ENCODE measurements at places on chromosomes 16 and 17.

- no peak for DNase-seq
These were observed 443 bp downstream of the CSNK2A2 start for GRCh38 chr16:58197314-58198012.

DNA sequence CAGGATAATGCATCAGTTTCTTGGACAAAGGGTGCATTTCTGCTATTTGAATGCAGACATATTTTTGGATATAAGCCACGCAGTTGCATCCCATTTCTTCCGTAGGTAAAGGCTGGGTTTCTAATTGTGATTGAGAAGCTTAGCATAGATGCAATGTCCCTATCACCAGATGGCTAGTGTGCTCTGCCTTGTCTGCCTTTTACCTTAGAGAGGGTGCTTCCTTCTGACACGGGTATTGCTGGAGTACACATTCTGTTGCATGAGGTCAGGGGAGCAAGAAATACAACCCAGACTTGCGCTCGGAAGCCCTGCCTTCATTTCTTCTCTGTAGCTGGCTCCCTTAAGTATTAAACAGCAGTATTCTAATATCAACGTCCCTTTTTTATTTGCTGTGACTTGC, 337.4 kb downstream of the WWOX start:
- no peak for DNase-seq

GRCh38 chr16:50153596-50154419, 702 bp downstream of the TENT4B start:
- DNase-seq, result peak; percentile 36

DNA sequence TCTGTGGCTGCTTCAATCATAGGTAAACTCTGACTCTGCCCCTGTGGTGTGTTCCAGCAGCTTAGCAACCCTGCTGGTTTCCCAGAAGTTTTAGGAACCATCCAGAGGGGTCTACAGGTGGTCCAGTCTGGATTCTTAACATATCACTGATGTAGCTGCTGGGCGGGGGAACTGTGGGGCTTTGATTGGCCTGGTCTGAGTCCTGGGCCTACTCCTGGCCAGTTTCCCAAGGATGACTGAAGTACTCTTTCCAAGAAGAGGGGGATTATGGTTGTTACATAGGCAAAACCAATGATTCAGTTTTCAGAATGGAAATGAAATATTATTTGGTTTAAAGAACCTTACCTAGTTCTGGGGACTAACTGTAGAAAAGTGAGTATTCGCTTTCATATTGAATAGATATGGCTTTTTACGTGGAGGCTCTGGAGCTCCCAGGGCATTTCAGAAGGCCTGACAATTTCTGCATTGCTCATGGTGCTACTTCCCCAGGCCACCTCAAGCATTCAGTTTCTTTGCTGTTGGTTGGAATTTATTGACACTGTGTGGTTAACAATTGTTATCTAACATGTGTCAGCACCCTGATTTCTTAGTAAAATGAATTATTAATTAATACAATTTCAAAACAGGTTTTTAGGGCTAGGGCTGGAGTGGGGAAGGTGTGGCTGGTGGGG, 38.4 kb downstream of the EPN2 start:
- DNase-seq, result no peak

GRCh38 chr17:69170377-69170776, 28.7 kb upstream of the ABCA6 start:
- DNase-seq, result no peak

GRCh38 chr17:35714988-35715387, 16.5 kb upstream of the RASL10B start:
- DNase-seq, result no peak

DNA sequence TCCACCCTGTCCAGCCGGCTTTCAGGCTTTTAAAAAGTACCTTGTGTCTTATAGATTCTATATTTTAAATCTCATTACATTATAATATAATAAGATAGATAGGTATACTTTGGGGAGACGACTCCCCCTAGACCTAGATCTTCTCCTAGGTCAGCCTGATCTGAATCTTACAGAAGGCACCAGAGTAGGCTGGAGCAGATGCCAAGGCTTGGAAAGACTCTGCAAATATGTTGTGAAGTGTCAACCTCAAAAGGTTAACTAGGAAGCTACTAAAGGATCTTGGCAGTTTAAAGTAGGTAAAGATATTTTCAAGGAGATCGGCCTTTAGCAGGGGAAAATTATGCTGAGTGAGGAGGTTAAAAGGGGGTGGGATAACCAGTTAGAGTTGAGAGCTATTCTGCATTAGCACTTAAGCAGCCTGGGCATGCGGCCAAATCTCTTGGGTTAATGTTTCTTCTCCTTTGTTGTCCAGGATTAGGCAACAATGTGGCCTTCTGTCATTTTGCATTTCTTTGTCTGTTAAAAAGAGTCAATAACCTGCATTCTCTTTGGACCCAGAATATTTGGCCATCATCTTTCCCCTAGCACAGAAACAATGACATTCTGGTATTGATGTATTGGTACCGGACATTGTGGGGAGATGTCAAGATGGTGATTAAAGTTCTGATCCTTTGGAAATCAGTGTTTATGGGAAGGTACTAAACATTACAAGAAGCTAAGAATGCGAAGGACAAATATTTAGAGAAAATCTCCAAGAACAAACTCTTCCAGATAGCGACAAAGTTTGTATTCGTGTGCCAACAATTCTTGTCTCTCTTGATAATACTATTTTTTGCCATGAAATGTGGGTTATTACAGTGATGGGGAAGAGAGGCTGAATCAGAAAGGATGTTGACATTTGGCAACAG, 51.2 kb upstream of the DHX40 start:
- DNase-seq, result peak; percentile 18

DNA sequence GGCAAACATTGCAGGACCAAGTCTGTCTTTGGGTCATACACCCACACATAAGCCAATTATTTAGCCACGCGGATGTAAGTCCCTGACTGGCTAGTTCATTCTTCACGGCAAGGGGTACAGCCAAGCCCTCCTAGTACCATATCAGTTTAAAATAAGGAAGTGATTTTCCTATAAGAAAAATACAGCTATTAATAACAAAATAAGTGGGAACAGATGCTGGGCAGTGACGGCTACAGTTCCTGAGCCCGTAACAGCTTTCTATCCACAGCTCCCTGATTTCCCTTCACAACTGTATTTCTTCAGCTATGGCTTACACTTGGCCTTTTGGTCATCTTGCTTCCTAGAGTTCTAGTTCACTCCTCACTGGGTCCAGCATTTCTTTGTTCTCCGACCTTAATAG, 542.4 kb upstream of the C16orf82 start:
- no peak for DNase-seq

All from HCEC 1CT (cell line).